ENCODE measurements at places on chromosomes 3 and 15.

DNA sequence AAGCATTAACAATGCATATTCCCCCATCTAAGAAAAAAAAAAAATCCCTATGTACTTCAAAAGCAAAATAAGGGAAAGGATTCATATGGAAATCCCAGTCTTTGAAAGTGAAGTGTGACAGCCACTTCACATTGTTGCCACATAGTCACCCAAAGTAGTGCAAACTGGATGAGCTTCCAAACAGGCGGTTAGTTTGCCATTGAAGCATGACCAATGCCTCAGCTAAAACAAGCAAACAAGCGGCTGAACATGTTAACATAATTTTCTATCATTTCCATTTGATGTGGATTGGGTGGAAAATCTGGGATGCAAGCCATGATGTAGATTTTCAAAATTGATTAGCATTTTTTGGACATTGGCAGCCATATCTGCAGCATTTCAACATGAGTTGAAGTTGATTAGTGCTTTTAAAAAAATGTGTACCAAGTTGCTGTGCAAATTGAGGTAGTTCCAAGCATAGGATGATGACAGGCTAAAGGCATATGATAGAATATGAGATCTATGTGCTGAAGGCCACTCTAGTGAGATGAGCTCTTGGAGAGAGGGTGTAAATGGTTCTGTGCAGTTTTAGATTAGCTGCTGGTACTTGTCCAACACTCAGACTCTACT, 405.2 kb downstream of the NR2F2 start:
- DNase-seq = no peak

DNA sequence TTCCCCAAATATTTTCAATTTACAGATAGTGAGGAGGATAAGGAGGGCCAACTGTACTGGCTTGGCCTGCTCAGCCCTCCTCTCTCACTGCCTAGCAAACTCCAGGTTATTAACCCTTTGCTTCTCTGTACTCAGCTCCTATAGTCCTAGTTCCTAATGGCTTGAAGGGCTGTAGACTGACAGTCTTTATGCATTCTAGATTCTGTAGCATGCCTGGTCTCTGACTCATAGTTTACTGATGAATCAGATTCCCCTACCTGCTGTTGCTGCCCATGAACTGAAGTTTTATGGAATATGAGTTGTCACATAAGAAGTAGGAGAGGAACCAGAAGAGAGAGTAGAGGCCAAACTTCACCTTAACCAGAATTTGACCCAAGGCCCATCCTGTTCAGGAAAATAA, 27.1 kb upstream of the MAP3K13 start:
- no peak for DNase-seq

GRCh38 chr15:87263871-87264270, 992.7 kb downstream of the NTRK3 start:
- no peak for DNase-seq

DNA sequence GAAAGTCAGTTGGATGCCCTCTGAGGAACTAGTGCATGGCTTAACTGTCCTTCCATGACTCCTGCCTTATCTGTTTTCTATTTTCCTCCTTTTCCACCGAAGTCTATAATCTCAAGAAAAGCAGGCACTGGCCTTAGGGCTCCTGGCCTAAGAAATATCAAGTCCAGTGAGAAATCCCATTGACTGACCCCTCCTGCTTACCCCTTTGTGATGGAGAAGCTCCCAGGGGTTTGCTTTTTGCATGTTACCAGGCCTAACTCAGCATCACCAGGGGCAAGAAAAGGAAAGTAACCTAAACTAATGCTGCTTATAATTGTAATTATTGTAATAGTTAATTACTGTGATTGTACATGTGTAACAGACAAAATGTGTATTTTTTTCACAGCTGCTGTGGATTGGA, 21.7 kb downstream of the CCR3 start:
- no peak for DNase-seq

GRCh38 chr15:36484038-36484778, 95.2 kb upstream of the CDIN1 start:
- DNase-seq = no peak

DNA sequence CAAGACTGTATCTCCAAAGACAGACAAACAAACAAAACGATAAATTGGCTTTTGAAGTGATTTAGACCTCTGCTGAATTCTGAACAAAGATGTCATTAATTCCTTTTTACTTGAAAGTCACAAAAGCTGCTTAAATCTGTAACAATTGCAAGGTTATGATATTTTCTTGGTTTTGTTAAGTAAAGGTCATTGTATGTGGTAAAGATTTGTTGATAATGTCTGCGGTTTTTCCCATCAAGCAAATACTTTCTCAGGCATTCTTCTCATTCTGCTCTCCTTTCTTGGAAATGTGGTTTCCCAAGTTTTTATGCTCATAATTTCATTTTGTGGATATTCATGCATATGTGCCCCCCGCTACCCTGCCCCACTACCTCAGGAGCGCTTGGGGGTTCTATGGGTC, 116.5 kb downstream of the SLMAP start:
- DNase-seq = no peak

DNA sequence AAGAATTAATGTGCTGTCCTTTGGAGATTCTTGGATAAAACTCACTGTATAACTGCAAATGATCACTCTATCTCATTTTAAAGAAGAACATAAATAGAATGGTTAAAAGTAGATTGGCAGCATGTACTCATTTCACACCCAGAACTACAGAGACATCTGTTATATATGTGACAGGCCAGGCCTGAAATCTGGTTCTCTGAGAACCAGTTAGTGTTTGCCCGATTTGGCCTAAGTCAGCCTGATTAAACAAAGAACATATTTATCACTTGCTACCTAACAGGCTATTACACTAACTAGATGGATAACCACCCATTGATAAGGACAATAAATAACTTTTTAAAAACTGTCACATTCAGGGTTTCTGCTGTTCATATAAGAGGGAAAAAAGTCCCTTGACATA, 460.1 kb downstream of the CNTN4 start:
- DNase-seq = no peak

DNA sequence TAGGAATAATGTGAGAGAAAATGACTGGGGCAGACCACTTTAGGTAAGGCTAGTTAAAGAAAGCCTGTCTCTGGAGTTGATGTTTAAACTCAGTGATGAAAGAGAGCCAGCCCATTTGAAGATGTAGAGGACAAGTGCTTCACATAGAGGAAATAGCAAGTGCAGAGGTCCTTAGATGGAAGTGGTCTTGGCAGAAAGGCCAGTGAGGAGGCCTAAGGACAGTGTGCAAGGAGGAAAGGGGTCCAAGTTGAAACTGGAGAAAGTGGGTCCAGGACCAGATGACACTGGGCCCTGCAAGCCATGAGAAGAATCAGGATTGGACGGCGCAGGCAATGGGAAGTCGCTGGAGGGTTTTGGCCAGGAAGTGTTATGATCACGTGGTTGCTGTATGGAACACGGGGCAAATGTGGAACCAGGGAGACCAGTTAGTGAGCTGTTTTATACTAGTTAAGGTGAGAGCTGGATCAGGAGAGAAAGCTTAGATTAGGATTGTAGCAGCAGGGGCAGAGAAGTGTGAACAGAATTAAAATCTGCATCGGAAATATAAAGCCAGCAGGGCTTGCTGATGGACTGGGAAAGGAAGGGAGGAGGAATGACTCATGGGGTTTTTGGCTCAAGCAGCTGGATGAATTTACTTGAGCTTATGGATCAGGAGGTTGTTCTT, 48.0 kb upstream of the SCAANT1 start:
- peak; percentile 26 for DNase-seq

DNA sequence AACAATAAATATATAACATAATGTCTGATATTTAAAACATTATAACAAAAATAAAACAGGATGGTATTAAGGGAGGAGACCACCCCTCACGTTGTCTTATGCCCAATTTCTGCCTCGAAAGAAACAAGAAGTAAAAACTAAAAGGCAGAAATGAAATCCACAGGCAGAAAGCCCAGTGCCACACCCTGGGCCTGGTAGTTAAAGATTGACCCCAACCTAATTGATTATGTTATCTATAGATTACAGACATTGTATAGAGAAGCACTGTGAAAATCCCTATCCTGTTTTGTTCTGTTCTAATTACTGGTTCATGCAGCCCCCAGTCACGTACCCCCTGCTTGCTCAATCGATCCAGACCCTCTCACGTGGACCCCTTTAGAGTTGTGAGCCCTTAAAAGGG, 22.3 kb upstream of the ACP3 start:
- no peak for DNase-seq

DNA sequence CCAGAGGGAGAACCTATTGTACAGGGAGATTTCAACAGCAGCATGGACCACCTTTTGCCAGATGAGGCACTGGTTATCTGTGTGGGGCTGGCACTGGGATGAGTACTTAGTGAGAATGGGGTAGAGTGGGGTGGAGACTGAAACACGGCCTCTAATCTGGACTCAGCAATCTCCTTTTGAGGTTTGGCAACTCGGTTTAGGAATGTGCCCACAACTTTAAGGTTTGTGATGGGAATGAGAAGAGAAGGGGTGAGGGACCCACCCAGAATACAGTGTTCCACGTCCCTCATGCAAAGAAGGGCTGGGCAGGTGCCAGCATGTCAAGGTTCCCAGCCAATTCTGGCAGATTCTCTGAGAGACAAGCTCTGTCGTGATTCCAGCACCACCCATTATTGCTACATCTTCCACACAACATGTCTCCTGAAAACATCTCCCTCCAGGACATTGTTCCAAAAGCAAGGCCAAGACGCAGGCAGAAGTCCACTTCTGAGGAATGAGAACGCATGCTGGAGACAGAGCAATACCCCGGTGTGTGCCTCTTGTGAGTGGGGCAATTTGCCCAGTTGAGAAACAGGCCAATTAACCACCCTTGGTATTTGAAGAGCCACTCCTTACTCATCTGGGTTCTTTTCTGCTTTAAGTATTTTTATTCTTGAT, 37.5 kb upstream of the CCR4 start:
- no peak for DNase-seq

DNA sequence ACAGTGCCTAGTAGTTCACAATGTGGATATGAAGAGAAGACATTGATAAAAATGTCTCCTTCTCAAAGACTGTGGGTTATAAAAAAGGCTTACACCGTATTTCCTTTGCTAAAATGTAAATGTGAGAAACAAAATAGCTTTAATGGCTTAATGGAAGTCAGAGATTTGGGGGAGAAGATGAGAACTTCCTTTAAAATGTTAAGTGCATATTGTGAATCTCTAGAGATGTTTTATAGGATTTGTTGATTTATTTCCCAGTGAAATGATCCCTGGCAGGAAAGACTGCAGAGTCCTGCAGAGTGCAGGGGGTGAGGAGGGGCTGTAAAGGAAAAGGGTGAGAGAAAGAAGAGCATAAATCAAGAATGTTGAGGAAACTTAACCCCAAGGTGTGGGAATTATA, 305.1 kb downstream of the GAP43 start:
- no peak for DNase-seq

- no peak for DNase-seq
Measured at GRCh38 chr3:195711813-195712534, 8.8 kb upstream of the MUC20 start.

- no peak for DNase-seq
Measured at GRCh38 chr3:194632809-194633348, 340 bp downstream of the TMEM44 start.

- no peak for DNase-seq
Measured at GRCh38 chr15:91515188-91515754, 338.2 kb upstream of the SLCO3A1 start.
